ENCODE measurements at places on chromosomes 12 and 14.

DNA sequence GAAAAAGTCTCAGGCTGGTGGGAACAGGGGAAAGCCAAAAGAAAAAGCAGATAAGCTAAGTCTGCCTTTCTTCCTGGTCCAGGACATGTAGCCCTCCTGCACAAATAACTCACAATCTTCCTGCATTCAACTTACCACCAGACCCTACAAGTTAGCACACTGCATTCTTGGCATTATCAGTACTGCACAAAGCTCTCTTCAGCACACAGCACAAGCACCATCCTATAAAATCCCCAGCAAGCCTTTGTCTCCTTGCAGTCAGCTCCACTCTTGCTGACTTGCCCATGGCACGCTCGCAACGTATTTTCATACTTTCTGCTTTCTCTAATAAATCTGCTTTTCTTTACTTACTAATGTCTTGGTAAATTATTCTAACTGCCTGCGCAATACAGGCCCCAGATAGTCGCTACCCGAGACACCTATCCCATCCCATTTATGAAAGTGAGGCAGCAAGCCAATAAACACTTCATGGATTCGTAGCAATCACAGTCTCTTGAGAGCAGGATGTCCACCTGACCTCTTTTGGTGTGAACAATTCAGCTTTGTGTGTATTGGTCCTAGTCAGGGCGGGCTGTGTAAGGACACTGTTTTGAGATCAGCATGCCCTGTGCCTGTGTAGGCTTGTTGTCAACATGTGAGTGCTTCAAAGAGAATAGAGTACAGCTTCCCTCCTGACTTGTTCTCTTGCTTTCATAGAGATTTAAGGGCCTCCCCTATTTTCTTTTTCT, 49.0 kb downstream of the TMEM117 start:
- no peak for DNase-seq

DNA sequence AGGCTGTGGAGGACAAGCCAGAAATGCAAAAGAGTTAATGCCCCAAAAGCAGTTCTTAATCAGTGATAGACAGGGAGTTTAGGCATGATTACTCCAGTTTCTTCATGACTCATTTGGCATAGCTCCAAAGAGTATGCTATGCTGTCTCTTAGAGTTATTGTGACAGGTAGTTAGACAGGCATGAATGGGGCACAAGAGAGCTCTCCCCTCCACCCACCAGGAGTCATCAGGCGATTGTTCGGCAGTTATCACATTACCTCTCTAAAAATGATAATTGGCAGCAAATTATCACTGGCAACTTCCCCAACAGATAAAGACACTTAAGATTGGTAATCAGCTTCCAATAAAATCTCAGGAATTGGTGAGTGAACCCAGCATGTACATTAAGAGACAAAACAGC, 320.1 kb downstream of the DAD1 start:
- no peak for DNase-seq

- DNase-seq, result no peak
Measured at GRCh38 chr14:27634056-27634970, 1036.5 kb upstream of the NOVA1 start.

GRCh38 chr12:67222302-67222701, 46.9 kb upstream of the CAND1 start:
- DNase-seq, result no peak

DNA sequence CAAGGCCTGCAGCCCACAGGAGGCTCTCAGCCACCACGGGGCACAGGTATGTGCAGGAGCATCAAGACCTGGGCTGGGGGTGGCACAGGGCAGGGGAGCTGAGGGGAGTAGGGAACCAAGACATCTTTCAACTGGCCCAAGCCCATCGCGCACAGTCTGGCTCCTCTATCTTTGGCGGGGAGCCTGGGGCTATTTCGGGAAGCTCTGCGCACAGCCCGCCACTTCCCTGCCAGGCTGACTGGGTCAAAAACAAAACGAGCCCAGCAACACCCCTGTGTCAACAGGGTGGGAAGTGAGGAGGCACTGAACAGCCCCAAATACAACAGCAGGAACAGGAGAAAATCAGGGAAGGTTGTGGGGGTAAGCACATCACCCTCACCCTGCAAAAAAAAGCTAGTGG, 83.9 kb downstream of the ARL6IP4 start:
- DNase-seq, result peak; percentile 76

GRCh38 chr12:18689771-18690170, 48.0 kb downstream of the PLCZ1 start:
- DNase-seq, result no peak

GRCh38 chr14:81459912-81460311, 59.8 kb upstream of the STON2 start:
- no peak for DNase-seq

GRCh38 chr12:7203109-7203508, 13.6 kb downstream of the PEX5 start:
- DNase-seq, result no peak

DNA sequence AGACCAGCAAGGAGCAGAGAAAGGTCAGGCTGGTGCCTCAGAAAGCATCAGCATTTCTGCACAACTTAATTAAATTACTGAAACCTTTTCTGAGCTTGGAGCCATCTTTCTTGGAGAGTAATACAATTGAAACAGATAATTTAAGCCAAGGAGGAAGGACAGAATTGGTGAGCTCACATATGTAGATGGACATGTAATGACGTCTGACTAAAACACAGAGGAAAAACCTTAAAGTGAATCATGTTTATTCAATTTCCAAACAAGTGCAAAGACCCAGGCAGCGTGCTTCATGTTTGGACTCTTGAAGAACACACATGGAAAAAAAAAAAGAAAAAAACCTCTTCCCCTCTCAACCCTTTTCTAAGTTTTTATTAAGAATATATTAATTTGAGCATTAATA, 19.0 kb downstream of the SUSD6 start:
- DNase-seq, result no peak

DNA sequence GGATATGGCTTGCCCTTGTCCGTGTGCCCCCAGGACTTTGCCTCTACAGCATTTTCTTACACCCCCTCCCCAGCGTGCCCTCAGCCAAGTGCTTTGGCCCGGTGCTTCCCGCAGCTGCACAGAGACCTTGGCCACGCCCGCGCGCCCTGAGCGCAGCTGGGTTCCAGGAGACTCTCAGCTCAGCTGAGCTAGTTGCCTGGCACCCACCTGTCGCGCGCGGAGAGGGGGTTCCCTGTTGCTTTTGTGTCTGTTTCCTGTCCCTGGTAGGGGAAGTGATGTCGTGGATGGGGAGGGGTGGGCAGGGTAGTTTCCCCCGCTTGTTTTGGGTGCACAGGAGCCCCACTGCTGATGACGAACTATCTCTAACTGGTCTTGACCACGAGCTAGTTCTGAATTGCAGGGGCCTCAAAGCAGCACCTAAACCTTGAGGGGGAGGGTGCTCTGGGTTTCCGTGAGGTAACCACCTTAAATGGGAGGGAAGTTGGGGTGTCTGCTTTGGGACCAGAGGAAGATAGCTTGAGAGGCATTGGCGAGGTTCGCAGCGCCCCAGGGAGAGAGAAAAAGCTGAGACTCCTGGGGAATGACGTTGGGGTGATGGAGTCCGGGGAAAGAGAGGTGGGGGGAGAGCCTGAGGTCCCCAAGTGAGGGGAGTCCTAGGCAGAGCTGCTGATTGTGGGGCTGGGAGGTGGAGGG, 1.5 kb downstream of the DIO3 start:
- DNase-seq, result no peak

GRCh38 chr12:29301114-29301513, 79.9 kb downstream of the ERGIC2 start:
- no peak for DNase-seq

DNA sequence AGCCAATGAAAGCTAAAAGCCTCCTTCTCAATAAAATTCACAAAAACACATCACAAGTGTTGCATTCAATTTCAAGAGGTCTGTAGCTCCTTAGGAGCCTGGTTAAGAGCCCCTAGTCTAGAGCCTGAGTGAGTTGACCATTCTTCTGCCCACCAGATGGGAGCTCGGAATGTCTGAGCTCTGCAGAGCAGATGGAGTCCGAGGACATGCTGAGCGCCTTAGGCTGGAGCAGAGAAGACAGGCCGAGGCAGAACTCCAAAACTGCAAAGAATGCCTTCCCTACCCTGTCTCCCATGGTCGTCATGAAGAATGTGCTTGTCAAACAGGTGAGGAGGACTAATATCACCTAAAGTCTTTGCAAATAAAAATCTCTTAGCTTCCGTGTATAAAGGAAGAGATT, 11.6 kb downstream of the CIPC start:
- DNase-seq, result no peak

- DNase-seq, result no peak
Measured at GRCh38 chr14:78173346-78174035, 3.3 kb downstream of the NRXN3 start.

DNA sequence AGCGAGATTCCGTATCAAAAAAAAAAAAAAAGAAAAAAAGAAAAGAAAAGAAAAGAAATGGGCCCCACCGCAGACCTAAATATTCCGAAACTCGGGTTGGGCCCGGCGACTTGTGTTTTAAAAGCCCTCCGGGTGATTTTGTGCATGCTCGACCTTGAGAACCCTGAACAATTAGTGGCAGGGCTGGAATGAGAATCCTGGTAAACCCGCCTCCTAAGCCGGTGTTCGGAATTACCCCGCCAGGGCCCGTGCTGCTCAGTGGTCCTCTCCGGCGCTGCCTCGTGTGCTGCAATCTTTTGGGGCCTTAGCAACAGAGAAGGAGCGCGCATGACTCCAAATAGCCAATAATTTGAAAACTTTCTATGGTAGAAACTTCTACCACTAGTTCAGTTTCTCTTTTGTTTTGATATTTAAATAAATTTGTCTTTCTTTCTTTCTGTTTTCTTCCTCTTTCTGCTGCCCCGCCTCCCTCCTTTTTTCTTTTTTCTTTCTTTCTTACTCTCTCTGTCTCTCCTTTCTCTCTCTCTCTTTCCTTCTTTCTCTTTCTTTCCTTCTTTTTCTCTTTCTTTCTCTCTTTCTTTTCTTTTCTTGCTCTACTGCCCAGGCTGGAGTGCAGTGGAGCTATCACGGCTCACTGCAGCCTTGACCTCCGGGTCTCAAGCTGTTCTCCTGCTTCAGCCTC, 1.5 kb upstream of the GALNT6 start:
- DNase-seq, result no peak

GRCh38 chr14:49050822-49051221, 535.4 kb downstream of the RPS29 start:
- DNase-seq, result no peak

- no peak for DNase-seq
Measured at GRCh38 chr12:113230315-113231234, 9.3 kb downstream of the TPCN1 start.

DNA sequence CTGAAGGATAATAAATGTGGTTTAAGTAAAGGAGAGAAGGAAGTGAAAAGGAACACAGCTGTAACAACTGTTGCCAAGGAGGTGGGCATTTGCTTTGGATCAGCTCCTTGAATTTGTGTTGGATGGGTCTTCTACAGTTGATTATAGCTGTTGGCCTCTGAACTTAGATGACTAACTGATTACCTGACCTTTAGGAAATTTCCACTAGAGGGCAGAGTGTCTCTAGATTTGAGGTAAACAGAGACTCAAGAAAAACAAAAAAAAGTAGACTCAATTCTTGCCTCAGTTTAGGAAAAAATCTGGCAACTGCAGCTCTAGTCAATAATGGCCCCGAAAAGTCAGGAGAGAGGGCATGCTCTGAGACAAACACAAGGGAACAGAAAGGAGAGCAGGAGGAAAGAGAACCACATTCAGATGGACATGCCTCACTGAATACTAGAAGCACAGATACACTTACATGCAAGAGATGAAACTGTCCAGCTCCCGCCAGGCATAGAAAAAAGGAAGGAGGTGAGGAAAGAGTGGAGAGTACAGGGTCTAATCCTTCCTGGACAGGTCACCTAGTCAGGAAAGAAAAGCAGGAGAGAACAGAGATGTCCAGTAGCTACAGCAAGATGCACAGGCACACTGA, 20.6 kb downstream of the COX14 start:
- DNase-seq, result no peak

- no peak for DNase-seq
Measured at GRCh38 chr12:51320695-51321320, 3.2 kb downstream of the BIN2 start.

DNA sequence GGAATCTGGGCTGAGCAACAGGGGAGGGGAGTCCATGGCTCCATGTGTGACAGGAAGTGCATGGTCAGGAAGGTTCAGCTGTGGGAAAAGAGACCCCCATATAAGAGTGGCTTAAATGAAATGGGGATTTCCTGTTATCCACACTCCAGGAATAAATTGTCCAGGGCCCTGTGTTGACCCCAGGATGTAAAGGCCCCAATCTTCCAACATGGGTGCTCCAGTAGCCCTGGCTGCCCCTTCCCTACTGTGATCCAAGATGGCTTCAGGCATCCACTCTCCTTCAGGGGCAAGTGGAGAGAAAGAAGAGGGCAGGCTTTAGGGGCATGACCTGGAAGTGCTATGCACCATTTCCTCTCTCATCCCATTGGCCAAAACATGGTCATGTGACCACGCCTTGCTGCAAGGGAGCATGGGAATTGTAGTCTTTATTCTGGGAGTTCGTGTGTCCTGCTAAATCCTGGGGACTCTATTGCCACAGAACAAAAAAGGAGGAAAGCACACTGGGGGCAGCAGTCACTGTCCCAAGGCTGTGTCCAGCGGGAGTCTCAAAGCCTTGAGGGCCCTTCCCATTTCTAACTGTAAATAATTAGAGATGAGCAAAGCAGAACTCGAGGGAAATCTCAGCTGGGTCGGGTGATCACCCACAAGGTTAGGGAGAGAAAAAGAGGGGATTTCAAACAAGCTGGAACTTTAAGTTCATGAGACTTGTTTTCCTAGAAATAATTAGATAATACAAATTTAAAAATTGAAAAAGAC, 289.2 kb downstream of the ADGRD1 start:
- no peak for DNase-seq

GRCh38 chr14:53999061-53999488, 42.5 kb upstream of the BMP4 start:
- DNase-seq, result no peak

- no peak for DNase-seq
Measured at GRCh38 chr14:56812364-56813141, 2.3 kb upstream of the OTX2 start.

DNA sequence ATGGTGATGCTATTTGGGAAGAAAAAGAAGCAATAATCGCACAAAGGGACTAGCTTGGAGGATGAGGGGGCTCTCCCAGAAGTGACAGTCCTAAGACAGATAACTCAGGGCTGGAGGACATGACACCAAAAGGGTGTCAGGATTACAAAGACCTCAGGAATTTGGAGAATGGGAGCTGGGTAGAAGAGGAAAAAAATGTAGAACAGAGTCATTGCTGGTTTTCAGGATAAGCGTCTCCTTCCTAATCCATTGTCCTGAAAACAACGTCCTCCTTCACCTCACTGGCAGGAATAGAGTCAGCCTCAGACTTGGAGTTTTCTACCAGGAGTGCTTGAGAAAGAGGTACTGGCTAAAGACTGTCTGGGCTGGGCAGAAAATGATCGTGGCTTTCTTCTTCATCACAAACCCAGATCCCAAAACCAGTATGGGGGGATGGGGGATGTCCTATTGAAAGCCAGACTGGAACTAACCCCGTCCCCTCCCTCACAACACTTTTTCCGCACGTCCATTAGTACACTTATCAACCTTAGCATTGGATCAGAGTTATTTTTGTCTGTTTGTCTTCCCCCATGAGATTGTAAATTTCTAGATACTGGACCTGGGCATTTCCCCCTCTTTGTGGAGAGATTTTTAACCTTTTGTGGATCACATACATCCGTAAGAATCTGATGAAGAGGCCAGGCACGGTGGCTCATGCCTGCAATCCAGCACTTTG, 14.3 kb downstream of the B4GALNT3 start:
- no peak for DNase-seq

- no peak for DNase-seq
Measured at GRCh38 chr14:75350505-75351060, 72.0 kb downstream of the FOS start.

GRCh38 chr14:21054123-21054767, 3.4 kb upstream of the RNASE8 start:
- no peak for DNase-seq

Measured in right atrium auricular region (tissue), 2 donors.